ENCODE measurements at places on chromosomes 6 and 20.

GRCh38 chr20:19735446-19735845 lies 22.6 kb upstream of the RIN2 start:
- peak; percentile 87 for DNase-seq

- no peak for DNase-seq
Observed at GRCh38 chr20:10837901-10838300, 164.1 kb upstream of the JAG1 start.

DNA sequence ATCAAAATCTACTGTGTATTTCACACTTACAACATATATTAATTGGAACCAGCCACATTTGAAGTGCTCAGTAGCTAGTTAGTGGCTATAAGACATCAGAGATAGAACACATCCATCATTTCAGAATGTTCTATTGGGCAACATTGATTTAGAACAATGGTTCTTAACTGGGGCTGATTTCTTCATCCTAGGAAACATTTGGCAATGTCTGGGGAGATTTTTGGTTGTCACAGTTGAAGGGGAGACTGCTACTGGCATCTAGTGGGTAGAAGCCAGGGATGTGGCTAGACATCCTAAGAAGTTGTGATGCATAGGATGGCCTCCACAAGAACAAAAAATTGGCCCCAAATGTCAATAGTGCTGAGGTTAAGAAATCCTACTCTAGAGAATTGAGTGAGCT lies 132.5 kb downstream of the OLIG3 start:
- DNase-seq, result no peak

GRCh38 chr20:31861135-31861384 lies 9.3 kb downstream of the DUSP15 start:
- peak; percentile 80 for DNase-seq

DNA sequence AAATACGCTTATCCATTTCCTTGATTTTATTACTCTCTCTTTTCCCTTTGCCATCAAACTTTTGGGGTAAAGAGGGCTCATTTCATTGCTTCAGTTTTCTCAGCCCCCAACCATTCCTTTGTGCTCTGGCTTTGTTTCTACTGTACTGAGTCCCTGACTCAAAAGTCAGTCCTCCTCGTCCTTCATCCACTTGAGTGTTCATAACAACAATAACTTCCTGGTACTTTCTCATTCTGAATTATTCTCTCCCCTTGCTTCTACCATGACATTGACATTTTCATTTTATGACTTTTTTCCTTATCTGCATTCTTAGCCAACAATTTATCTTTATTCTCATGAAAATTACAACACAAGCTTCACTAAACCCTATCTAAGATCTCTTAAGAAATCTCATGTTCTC lies 911 bp downstream of the ENPP3 start:
- no peak for DNase-seq

GRCh38 chr6:15472621-15473020 lies 190.2 kb downstream of the DTNBP1 start:
- peak; percentile 32 for DNase-seq

DNA sequence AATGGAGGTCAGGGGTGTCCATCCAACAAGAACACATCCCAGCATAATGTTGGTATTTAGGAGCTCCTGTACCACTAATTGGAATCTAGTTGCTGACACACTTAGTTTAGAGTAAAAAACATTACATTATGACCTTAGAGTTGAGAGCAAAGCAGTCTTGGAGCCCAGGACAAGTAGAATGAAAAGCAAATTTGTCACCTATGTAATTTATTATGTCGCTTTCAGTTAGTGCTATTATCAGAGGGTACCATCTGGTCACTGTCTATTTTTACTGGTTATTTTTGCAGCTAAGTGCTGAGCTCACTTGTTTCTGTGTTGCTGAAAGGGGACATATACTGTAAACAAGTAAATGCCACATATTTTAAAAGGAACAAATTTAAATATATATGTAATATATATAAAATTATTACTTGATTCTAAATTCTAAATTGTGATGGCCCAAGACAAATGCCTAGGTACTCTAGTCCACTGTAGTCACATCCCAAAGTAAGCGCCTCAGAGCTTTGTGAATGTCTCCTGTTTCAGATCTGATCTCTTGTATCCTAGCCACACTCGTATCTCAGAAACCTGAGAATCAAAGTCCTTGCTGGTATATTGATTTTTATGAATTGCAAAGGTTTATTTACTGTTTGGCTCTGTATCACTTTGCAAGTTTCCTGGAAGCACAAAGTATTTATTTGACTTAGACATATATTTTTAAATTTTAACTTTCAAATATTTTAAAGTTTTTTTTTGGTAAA lies 148.6 kb upstream of the MAN1A1 start:
- DNase-seq, result no peak
